Upper lobe of left lung (tissue), 6 donors: ENCODE measurements at places on chromosomes 1 and 21. TPM values are rescaled to one million over a fixed set of nuclear protein-coding genes. Genes with fewer than 3 reads are reported as not detected.

The WDR64 gene
- not detected for total RNA-seq

The KCNJ9 gene
- not detected for total RNA-seq

The CRP gene
- not detected for total RNA-seq

GRCh38 chr1:192635939-192636338 lies at the start of gene RGS13:
Gene RGS13, plus strand, starts transcription at chr1:192636147. Its CDS starts 8,188 bp downstream, at chr1:192644335.
- H3K27ac ChIP-seq, result no peak within 1 kb of the TSS
- H3K4me1 ChIP-seq, result no peaks in the 10 kb centered on the region
- no peak within 1 kb of the TSS for H3K4me3 ChIP-seq
- H3K27me3 ChIP-seq, result no peaks in the 10 kb centered on the region

GRCh38 chr21:38243732-38244406 lies 12.9 kb upstream of the KCNJ15 start:
- no peak overlapping the region for H3K4me3 ChIP-seq
- no peak for DNase-seq
- peaks cover 6% of the 10 kb centered on the region for H3K4me1 ChIP-seq
- H3K27ac ChIP-seq, result no peak overlapping the region
- no peaks in the 10 kb centered on the region for H3K27me3 ChIP-seq

The SMIM1 gene
- total RNA-seq, result 20.8 TPM

- H3K27me3 ChIP-seq, result no peaks in the 10 kb centered on the region
- H3K4me1 ChIP-seq, result peaks cover 71% of the 10 kb centered on the region
- no peak for DNase-seq
- H3K27ac ChIP-seq, result peak overlapping the region; percentile 25
- H3K4me3 ChIP-seq, result no peak overlapping the region
Observed at GRCh38 chr21:44965251-44966022, 25.6 kb downstream of the SLX9 start.

The UBL4B gene
- total RNA-seq, result not detected

The NHLH1 gene
- 0.20 TPM for total RNA-seq

DNA sequence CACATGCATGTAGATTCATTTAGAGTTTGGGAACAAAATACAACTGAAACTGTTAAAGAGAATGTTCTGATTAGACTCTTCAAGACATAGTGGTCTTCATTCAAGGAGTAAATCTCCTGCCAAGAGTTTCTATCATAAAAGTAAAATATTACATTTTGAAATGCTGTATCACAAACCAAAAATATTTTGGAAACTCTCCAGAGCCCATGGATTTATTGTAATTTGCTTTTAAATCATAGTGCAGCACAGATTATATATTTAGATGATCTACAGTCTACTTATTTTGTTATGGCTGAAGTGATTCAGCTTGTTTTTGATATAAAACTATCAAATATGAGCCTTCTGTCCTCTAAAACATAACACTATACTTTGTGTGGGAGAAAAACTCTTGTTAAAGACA lies 105.3 kb downstream of the DISP1 start:
- H3K27ac ChIP-seq, result no peak overlapping the region
- H3K27me3 ChIP-seq, result no peaks in the 10 kb centered on the region
- H3K4me1 ChIP-seq, result peaks cover 9% of the 10 kb centered on the region
- H3K4me3 ChIP-seq, result no peak overlapping the region
- no peaks in the 10 kb centered on the region for H3K36me3 ChIP-seq
- no peak for DNase-seq

DNA sequence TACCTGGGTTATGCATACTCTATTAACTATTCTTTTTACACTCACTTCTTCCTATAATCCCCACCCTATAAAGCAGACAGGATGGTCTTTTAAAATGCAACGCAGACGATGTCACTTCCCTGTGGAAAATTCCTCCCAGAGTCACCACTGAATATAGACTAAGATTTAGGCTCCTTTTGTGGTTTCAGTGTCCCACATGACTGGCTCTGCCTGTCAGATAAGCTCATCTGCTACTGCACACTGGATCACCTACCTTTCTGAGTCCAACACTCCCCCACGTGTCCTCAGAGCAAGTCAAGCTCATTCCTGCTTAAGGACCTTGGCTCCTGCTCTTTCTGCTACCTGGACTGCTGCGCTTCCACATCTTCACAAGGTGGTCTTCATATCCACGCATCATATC lies 73.0 kb upstream of the SIPA1L2 start:
- no peaks in the 10 kb centered on the region for H3K27me3 ChIP-seq
- no peak for DNase-seq
- H3K36me3 ChIP-seq, result no peaks in the 10 kb centered on the region
- peaks cover 28% of the 10 kb centered on the region for H3K4me1 ChIP-seq

GRCh38 chr1:39576016-39576657 lies 453 bp downstream of the PABPC4 start:
- peaks cover 15% of the 10 kb centered on the region for H3K36me3 ChIP-seq
- no peaks in the 10 kb centered on the region for H3K27me3 ChIP-seq
- peaks cover 37% of the 10 kb centered on the region for H3K4me1 ChIP-seq
- DNase-seq, result peak; percentile 31

The LCA5L gene
- 2.4 TPM for total RNA-seq

- no peaks in the 10 kb centered on the region for H3K27me3 ChIP-seq
- H3K36me3 ChIP-seq, result no peaks in the 10 kb centered on the region
- DNase-seq, result peak; percentile 76
- H3K4me3 ChIP-seq, result no peak overlapping the region
- no peak overlapping the region for H3K27ac ChIP-seq
Observed at GRCh38 chr1:38527373-38527966, 332.1 kb downstream of the RRAGC start.

- no peaks in the 10 kb centered on the region for H3K27me3 ChIP-seq
- H3K4me3 ChIP-seq, result no peak overlapping the region
- H3K4me1 ChIP-seq, result peaks cover 7% of the 10 kb centered on the region
- peaks cover 10% of the 10 kb centered on the region for H3K36me3 ChIP-seq
- no peak overlapping the region for H3K27ac ChIP-seq
Observed at GRCh38 chr1:44655609-44656008, 18.7 kb downstream of the TMEM53 start.

The PLD5 gene
- total RNA-seq, result 1.2 TPM

The GUCA2A gene
- total RNA-seq, result not detected

DNA sequence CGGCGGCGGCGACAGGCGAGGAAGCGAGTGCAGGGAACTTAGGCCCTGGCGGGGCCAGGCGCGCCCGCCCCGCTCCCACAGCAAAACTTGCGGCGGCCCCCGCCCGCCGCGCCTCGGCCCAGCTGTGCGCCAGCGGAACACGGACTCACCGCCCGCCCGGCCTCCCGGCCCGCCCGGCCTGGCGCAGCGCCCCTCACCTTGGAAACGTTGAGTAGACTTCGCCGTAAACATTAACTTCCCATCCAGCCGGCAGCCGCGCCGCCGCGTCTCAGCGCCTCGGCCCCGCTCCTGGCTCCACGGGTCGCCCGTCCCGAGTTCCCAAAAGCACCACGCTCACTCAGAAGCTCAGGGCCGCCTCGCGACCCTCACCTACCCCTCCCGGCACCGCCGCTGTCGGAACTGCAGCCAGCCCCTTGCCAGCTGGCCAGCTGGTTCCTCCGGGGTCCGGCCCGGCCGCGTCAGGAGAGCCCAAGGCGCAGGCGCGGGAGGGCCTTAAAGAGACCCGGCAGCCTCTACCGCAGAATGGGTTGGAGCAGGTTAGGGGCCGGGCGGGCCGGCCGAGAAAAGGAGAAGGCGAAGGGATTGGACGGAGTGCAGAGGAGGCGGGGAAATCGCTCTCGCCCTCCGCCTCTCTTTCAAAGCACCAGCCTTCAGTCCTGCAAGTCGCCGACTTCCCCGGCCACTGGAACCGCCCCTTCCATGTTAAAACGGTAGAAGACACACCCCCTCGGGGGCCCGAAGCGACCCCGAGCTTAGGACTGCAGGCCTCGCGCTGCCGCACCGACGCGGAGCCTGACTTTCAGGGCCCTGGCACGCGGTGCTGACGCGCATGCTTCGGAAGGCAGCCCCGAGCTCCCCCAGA lies at the start of gene EVI5:
Gene EVI5, minus strand, starts transcription at position 470 of the 862 bp plus-strand sequence. CDS start 48,562 bp downstream, outside the sequence.
- H3K27me3 ChIP-seq, result no peaks in the 10 kb centered on the region
- peak within 1 kb of the TSS; percentile 82 for H3K4me3 ChIP-seq
- peaks cover 24% of the 10 kb centered on the region for H3K4me1 ChIP-seq
- DNase-seq, result peak; percentile 97
- peak within 1 kb of the TSS; percentile 95 for H3K27ac ChIP-seq

DNA sequence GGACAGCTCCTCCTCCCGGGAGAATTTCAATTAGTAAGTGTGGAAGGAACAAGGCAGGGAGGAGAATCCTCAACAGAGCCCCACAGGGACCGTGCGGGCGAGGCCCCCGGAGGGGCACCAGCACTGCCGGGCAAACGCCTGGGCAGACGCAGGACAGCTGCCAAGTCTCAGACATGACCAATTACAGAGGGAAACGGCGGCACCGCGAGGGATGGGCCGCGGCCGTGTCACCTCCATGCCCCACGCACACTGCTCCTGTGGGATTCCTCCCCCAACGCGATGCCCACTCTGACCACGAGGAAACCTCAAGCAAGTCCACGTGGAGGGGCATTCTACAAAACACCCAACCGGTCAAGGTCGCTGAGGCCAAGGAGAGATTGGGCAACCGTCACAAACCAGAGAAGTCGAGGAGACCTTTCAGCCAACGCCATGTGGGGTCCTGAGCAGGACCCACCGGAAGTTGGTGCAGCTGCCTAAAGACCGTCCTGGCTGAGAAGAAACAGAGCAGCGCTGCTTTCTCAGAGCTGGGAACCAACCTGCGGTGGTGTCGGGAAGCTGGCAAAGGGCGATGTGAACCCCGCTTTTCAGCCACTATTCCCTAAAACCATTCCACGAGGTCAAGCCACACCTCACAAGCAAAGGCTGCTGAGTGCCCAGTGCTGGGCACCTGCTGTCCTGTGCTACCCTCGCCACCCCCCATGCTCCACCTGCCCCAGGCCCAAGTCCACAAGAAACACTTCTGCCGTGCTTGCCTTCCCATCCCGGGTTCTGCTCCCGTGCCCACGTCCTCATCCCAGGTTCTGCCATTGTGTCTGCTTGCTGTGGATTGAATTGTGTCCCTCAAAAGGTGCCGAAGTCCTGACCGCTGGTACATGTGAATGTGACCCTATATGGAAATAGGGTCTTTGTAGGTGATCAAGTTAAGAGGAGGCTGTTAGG lies 1.4 kb upstream of the KRTAP10-4 start:
- H3K27ac ChIP-seq, result no peak overlapping the region
- no peaks in the 10 kb centered on the region for H3K27me3 ChIP-seq
- no peak for DNase-seq
- no peaks in the 10 kb centered on the region for H3K4me1 ChIP-seq
- no peak overlapping the region for H3K4me3 ChIP-seq
- H3K36me3 ChIP-seq, result no peaks in the 10 kb centered on the region
